Hematopoietic multipotent progenitor cell treated with erythropoietin and hydrocortisone succinate and interleukin-3 and kit ligand, for 4 days (in vitro differentiated cells): ENCODE measurements at places on chromosomes 5 and 9.

- peak; percentile 25 for DNase-seq
These were observed 276.3 kb downstream of the COX7C start for GRCh38 chr5:86894056-86894455.

DNA sequence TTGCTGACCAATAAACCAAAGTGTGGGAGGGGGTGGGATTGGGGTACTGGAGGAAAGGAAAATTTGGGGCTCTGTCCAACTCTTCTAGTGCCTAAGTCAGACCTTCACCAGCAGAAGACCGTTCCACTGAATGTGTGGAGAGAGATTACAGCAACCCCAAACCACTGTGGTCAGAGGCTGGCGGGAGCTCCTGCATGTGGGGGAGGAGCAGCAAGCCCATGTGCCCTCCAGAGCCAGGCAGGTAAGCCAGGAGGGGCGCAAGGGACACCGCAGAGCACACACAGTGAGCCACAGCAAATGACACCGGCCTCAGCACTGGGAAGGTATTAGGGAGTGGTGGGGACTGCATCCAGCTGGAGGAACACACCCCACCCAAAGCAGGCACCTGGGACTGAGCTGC is 62.9 kb downstream of the SMIM23 start:
- DNase-seq, result peak; percentile 91

- DNase-seq, result no peak
These were observed 1085.7 kb downstream of the TAF11L14 start for GRCh38 chr5:18720002-18720401.

- no peak for DNase-seq
These were observed 95.4 kb downstream of the KIAA0825 start for GRCh38 chr5:94523018-94523417.

- DNase-seq, result peak; percentile 97
These were observed at the start of gene LRRC70 for GRCh38 chr5:62578540-62578939. Gene LRRC70 (plus strand): TSS chr5:62578819. CDS start chr5:62579439, 620 bp downstream.

DNA sequence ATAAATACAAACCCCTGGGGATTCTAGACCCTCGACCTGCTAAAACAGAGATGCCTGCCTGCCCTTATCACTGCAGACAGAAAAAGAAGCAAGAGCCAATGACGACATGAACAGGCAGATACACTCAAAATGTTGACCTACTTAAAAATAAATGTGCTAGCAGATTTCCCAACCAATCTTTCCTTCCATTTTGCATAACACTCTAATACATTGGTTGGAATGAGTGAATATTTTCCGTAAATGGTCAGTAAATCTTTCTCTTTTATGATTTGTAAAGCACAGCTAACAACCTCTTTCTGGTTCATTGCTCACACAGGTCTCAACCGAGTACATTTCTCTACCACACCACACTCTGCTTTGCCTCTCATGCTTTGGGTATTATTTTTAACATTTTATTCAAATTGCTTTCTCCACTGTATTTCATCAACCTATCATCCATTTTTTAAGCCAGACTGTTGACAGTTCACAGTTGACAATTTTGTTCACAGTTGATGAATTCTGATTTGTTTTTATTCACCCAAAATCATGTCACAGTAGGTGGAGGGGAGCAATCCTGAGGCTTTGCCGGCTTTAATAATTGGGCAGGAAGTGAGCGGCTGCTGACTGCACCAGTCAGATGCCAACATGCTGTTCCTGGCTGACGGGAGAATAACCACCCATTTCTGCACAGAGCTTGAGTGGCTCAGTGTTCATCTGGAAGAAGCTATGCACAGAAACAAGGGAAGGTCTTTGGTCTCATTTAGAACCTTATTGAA is 426.6 kb downstream of the SPOCK1 start:
- DNase-seq, result no peak

DNA sequence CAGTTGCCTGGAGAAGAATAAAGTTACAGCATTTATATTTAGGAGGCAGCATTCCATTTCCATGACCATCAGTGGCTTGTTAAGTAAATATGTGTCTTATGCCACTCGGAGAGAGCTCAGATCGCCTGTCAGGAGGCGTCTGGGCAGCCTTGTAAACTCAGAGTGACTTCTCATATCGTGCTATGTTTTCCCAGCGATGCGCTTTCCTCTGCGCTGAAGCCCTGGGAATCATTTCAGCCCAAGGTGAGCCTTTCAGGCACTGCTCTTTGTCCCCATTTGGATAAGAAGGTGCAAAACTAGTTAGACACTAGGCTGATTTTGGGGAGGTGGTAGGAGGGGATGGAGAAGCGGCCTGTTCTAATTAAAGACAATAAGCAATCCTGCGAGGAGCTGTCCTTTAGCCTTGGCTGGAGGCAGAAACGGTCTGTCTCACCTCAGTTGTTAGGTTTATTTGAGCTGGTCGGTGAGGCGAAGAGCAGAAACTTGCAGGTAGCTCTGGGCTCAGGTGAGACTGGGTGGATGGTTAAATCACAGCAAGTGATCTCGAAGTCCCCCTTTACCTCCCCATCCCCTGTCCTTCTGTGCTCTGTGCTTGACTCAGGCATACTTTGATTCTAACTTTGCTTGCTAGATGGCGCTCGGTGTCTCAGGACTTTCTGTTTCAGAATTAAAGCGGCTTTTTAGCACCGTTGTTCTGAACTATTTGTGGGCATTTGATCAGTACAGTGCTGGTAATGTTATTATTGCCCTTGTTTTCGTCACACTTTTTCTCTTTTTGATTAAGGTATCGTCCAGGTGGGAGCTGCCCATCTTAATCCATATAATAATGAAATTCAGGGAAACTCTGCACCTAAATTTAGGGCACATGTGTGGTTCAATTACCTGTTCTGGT is 24.6 kb downstream of the NR2F1 start:
- peak; percentile 78 for DNase-seq

- DNase-seq, result no peak
These were observed 339.2 kb downstream of the MED10 start for GRCh38 chr5:6039111-6039510.

GRCh38 chr5:172303572-172304335 is 20.2 kb upstream of the UBTD2 start:
- DNase-seq, result no peak
